Effector memory CD4-positive, alpha-beta T cell (primary cell): ENCODE measurements at places on chromosomes 1 and 21.

GRCh38 chr1:206911064-206911663, 10.6 kb downstream of the FCMR start:
- H3K27ac ChIP-seq = no peak overlapping the region
- DNase-seq = no peak
- no peak overlapping the region for H3K4me3 ChIP-seq
- peaks cover 64% of the 10 kb centered on the region for H3K36me3 ChIP-seq
- H3K4me1 ChIP-seq = peaks cover 71% of the 10 kb centered on the region

DNA sequence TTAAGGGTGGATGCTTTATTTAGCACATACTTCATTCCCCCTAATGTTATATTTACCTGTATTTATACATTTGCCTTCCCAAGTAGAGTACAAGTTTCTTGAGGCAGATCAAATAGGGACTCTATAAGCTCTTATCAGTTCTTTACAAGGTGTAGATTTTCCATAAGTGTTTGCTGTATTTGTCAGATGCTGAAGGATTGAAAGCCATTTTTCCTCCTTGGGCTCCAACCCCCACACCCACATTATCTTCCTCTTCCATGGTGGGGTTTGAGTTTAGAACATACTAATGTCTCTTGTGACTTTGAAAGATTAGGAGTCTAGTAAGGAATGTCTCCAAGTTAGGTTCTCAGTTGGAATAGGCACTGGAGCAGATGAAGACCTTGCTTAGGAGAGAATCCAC, 2.4 kb upstream of the CHI3L2 start:
- H3K27ac ChIP-seq = peak overlapping the region; percentile 44
- H3K4me1 ChIP-seq = peaks cover 70% of the 10 kb centered on the region
- no peaks in the 10 kb centered on the region for H3K36me3 ChIP-seq
- peak overlapping the region; percentile 9 for H3K4me3 ChIP-seq
- no peaks in the 10 kb centered on the region for H3K27me3 ChIP-seq

DNA sequence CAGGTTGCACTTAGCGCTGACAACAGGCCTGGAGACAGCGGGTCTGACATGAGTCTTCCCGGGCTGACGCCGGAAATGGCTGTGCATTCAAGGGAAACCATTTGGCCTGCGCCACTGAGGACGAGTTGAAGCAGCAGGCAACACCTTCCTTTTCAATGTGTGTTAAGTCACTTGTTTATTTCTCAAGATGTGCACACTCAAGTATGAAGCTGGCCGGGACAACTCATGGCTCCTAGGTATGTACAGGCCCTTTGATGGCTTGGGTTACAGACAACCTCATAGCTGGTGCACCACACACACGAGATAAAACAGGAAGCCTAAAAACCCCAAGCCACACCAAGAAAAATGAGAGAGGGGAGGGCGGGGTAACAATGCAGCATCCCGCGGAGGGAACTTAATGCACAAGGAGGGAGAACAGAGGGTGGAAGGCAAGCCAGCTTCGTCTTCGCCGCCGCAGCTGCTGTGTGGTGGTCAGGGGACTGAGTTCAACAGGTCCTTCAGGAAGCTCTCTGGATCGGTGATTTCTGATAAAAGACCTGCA, 118.0 kb upstream of the IFFO2 start:
- DNase-seq = peak; percentile 41
- no peaks in the 10 kb centered on the region for H3K27me3 ChIP-seq
- peaks cover 38% of the 10 kb centered on the region for H3K36me3 ChIP-seq
- H3K27ac ChIP-seq = peak overlapping the region; percentile 52
- H3K4me1 ChIP-seq = peaks cover 42% of the 10 kb centered on the region

DNA sequence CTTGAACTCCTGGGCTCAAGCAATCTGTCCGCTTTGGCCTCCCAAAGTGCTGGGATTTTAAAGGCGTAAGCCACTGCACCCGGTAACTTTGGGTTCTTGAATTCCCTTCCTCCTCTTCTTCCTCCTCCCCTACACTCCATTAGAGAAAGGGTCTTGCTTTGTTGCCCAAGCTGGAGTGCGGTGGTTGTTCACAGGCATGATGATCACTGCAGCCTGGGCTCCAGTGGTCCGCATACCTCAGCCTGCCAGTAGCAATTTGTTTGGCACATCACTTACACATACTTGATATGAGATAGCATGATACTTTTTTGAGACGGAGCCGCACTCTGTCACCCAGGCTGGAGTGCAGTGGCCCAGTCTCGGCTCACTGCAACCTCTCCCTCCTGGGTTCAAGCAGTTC, 2.2 kb downstream of the DEGS1 start:
- H3K4me3 ChIP-seq = no peak overlapping the region
- H3K27ac ChIP-seq = no peak overlapping the region
- no peaks in the 10 kb centered on the region for H3K27me3 ChIP-seq
- DNase-seq = no peak
- H3K4me1 ChIP-seq = peaks cover 24% of the 10 kb centered on the region

DNA sequence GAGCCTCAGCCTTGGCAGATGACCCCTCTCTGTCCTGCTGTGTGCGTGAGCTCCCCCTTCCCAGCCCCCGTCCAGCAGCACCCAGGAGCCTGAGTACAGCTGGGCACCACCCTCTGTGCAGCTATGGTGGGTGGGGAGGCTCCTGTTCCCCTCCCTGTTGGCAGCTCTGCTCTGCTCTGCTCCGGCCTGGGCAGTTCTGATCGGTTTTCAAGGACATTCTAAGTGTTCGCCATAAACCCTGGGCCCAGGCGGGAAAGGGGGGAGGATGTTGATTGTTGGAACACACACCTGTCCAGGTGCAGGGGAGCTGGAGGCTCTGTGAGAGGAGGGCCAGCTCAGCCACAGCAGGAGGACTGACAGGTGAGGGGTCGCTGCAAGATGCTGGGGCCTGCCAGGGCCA, at the start of gene CLCNKB:
TSS of gene CLCNKB (plus strand) at position 262 of the 400 bp plus-strand sequence. CDS start 711 bp downstream, outside the sequence.
- no peaks in the 10 kb centered on the region for H3K27me3 ChIP-seq
- H3K27ac ChIP-seq = no peak within 1 kb of the TSS

DNA sequence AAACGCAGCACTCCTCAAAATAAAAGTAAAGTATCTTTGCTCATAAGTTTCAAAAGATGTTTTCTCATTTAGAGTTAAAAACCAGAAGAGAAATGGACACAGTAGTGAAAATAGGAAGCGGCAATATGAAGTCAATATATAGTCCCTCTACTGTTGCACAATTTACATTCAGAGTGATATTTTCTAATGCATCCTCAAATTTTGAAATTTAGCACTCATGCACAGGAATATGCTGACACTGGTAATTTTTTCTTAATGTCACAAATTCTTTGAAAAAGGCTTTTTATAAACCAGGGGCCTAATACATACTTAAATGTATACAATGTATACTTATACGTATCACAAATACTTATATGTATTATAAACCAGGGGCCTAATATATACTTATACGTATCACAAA, 19.5 kb downstream of the ST7L start:
- H3K27ac ChIP-seq = no peak overlapping the region
- H3K4me1 ChIP-seq = no peaks in the 10 kb centered on the region
- peaks cover 7% of the 10 kb centered on the region for H3K36me3 ChIP-seq
- no peak overlapping the region for H3K4me3 ChIP-seq
- no peaks in the 10 kb centered on the region for H3K27me3 ChIP-seq
- DNase-seq = no peak

DNA sequence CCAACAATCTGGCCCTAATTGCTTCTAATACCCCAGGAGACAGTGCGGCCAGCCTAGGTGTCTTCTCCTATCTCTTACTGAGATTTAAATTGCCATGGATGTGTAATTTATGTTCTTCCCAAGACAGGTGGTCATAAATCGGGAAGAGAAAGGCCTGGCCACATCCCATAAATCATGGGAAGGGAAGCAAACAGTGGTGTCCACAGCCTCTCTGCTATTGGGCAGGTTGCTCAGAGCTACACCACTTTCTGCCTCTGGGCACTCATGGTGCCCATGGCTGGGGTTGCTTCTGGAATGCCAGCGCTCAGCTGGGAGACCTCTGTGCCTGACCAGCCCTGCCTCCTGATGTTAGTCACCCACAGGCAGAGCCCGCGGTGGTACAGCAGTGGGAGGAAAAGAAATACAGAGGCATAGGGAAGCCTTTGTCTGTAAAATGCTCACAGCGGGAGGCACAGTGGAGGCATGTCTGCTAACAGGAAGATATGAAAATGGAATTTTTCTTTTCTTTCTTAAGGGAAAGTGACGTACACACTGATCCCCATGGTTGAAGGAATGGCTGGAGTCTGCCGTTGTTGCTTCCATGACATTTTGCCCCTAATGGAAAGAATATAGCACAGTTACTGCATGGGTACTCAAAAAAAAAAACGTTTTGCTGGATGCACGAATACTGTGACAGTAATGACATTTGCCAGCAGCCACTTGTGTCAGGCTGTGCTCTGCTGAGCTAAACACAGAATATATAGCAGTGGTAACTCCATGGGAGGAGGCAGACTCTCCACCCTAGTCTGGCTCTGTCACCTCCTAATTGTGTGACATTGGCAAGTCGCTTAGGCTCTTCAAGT, 21.9 kb downstream of the MTARC1 start:
- no peaks in the 10 kb centered on the region for H3K4me1 ChIP-seq
- no peak overlapping the region for H3K4me3 ChIP-seq
- H3K27me3 ChIP-seq = no peaks in the 10 kb centered on the region
- no peaks in the 10 kb centered on the region for H3K36me3 ChIP-seq
- DNase-seq = no peak
- no peak overlapping the region for H3K27ac ChIP-seq

DNA sequence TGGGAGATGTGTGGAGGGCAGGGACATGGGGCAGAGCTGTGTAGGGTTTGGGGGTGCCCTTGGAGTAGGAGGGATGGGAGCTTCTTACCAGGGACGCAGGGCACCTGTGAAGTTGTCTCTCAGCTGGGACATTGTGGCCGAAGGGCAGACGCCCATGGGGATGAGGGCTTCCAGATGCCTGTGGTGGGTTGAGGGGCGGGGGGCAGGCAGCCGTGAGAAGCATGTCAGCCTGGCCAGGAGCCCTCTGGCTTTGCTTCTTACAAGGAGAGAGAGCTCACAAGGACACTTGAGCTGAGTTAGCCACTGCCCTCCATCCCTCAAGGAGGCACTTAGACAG, 8.5 kb downstream of the A3GALT2 start:
- H3K4me1 ChIP-seq = no peaks in the 10 kb centered on the region
- H3K36me3 ChIP-seq = no peaks in the 10 kb centered on the region
- peaks cover 5% of the 10 kb centered on the region for H3K27me3 ChIP-seq
- DNase-seq = no peak
- H3K27ac ChIP-seq = no peak overlapping the region
- no peak overlapping the region for H3K4me3 ChIP-seq

DNA sequence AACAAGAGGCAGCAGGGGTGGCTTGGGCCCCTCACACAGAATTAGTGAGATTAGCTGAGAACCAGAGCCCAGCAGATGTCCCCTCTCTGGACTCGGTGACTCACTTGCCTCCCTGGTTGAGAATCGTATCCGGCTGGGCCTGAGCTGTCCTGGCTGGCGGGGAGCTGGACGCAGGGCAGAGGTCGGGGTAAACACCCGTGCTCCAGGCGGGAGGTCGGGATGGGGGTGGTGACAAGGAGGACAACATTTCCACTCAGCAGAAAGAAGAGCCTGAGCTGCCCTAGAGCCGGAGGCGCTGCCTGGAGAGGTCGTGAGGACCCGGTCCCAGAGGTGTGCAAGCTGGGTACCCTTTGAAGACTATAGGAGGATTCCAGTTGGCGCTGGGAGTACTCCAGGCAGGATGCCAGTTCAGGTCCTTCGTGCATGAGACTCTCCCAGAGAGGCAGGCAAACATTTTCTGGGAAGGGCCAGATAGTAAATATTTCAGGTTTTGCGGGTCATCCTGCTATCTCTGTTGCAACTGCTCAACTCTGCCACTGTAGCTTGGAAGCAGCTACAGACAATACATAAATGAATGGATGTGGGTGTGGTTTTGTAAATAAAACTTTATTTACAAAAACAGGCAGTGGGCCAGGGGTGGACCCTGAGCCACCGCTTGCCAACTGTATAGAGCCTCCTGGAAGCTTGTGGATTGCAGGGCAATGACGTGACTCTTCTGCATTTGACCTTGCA, 116.8 kb upstream of the WNT4 start:
- no peak for DNase-seq
- no peak overlapping the region for H3K27ac ChIP-seq
- H3K4me1 ChIP-seq = no peaks in the 10 kb centered on the region

DNA sequence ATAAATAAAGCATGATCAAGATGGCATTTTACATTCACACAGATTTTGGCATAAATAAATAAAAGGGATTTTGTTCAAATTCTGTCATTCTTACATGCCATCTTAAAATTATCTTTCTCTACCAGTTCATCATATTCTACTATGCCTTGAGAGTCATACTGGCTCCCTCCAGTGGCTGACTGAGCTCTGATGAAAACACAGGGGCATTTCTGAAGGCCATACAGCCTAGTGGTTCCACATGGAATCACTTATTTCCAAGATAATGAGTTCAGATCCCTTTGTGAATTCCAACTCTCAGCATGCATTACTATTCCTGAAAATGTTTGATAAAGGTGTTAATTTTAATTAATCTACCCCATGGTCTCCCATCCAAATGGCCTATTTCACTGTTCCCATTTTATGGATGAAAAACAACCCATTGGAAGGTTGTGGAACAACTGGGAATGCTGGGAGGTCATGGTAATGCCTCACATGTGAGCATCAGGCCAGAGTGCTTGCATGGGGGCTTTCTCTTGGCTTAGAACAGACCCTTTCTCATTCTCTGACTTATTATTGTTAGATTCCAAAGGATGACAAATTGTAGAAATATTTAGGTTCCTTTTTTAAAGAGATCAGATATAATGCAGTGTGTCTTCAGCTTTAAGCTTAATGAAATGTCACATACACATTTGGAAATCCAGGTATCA, 622.4 kb upstream of the PKN2 start:
- DNase-seq = no peak
- H3K4me1 ChIP-seq = no peaks in the 10 kb centered on the region
- H3K36me3 ChIP-seq = no peaks in the 10 kb centered on the region

- H3K27ac ChIP-seq = no peak overlapping the region
- H3K4me1 ChIP-seq = no peaks in the 10 kb centered on the region
- no peaks in the 10 kb centered on the region for H3K27me3 ChIP-seq
- no peaks in the 10 kb centered on the region for H3K36me3 ChIP-seq
Measured at GRCh38 chr1:216785737-216786136, 62.5 kb upstream of the ESRRG start.

- H3K36me3 ChIP-seq = no peaks in the 10 kb centered on the region
- no peaks in the 10 kb centered on the region for H3K4me1 ChIP-seq
- H3K27ac ChIP-seq = no peak overlapping the region
- H3K27me3 ChIP-seq = no peaks in the 10 kb centered on the region
Measured at GRCh38 chr1:204314171-204314892, 45.4 kb downstream of the PLEKHA6 start.
